Colonic mucosa (tissue), 4 donors: ENCODE measurements at places on chromosomes 5 and 9. TPM values are rescaled to one million over a fixed set of nuclear protein-coding genes. Genes with fewer than 3 reads are reported as not detected.
A peak's percentile ranks its signal among the peaks of the same experiment; 100 is the strongest.

DMRT3 gene
- not detected for total RNA-seq

FBLL1 gene
- total RNA-seq, result not detected

MCTP1 gene
- total RNA-seq, result 10.3 TPM

RASEF gene
- 38.9 TPM for total RNA-seq

PPP6C gene
- total RNA-seq, result 54.7 TPM

PCDHGA3 gene
- total RNA-seq, result 0.10 TPM

TMC1 gene
- 0.42 TPM for total RNA-seq

INSL6 gene
- not detected for total RNA-seq

ARPC5L gene
- 50.0 TPM for total RNA-seq

LCN15 gene
- not detected for total RNA-seq

BAAT gene
- not detected for total RNA-seq

SOX30 gene
- 0.08 TPM for total RNA-seq

TAL2 gene
- not detected for total RNA-seq

DNA sequence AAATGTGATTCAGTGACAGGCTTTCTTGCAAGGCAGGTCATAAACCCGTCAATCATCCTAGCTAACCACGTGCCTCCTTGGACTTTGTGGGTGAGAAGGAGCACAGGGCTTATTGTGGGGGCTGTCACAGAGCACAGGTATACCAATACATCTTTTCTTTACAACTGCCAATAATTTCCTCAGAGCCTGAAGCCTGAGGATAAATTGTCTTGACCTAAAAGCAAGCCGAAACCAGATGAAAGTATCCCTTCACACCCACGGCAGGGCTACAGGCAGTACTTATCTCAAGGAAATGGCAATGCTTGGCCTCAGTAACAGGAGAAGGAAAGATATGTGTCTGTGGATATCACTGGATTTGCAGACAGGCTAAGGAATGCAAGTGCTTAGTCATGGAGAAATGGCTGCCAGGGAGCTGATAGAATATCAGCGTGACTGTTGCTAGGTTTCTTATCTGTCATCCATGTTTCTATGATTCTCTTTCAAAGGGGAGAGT is 90.3 kb upstream of the ZNF366 start:
- DNase-seq, result no peak

GRCh38 chr5:2753452-2754420 is 2.3 kb upstream of the IRX2 start:
- no peak for DNase-seq

DNA sequence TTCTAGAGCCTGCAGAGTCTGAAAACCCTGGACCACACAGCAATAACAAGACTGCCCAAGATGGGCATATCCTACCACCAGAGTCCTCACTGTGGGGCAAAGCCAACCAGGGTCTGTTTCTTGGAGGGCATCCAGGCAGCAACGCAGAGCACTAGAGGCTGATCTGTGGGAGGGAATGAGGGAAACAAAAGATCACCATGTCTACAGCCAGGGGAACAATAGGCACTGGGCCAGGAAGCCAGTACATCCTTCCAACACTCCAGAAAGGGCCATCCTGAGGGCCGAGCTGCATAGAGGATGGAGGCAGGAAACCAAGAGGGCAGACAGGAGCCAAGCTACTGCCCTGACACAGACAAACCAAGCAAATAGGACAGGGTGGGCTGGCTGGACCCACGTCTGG is 416.1 kb upstream of the IRX4 start:
- DNase-seq, result no peak

GRCh38 chr5:157362012-157362411 is 96.1 kb downstream of the CYFIP2 start:
- DNase-seq, result no peak

- no peak for DNase-seq
Observed at GRCh38 chr5:170809551-170809950, 26.0 kb downstream of the GABRP start.

- DNase-seq, result no peak
Observed at GRCh38 chr5:119347991-119348390, 7.8 kb upstream of the TNFAIP8 start.

GRCh38 chr5:134072471-134073210 is 41.8 kb upstream of the TCF7 start:
- no peak for DNase-seq

GRCh38 chr9:82127465-82127864 is 138.9 kb downstream of the SPATA31D1 start:
- no peak for DNase-seq

DNA sequence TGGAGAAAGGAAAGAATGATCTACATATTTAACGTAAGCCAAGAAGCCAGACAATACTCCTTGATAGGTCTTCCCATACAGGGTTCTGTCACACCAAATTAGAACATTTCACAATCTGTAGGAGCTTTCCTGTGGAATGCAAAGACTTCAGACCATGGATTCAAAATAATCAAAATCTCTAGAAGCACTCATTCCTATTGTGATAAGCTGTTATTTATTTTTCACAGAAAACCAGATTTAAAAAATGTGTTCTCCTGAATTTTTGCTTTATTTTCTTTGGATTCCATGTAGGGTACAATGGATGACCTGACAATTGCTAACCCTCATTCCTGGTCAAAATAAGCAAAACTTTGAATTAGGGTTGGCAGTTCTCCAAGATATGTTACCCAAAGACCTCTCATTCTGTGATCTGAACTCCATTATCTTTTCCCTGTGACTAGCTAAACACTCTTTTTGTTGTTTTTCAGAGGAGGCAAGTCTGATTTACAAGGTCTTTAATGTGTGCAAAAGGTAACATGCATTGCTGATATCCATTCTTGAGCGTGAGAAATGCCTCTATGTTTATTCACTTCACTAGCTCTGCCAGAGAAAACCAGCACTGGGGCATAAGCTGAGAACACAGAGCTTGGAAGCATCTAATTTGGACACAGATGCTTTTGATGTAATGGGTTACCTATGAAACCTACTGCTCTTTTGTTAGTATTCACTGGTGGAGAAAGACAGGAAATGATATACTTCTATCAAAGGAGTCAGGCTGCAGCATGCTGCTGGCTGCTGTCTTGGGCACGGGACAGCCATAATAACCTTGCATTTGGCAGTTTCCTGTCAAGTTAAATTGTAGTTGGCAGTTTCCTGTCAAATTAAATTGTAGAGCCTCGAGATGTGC is 31.4 kb downstream of the ACTBL2 start:
- DNase-seq, result no peak

DNA sequence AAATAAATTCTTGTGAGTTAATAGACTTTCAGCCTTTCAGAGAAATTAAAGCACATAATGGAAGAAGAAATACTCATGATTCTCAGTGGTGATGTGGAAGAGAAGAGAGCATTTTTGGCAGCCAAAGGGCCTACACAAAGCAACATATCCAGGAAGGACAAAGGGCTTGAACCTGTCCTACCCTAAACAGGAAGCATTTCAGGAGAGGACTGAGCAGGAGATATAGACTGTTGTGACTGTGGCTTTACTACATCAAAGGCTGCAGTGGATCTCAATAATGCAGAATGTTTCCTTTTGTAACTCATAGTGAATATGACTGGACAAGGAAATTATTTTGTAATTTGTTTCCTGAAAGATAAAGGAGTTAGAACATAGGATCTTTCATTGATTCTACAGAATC is 1.3 kb upstream of the PARP8 start:
- DNase-seq, result no peak

DNA sequence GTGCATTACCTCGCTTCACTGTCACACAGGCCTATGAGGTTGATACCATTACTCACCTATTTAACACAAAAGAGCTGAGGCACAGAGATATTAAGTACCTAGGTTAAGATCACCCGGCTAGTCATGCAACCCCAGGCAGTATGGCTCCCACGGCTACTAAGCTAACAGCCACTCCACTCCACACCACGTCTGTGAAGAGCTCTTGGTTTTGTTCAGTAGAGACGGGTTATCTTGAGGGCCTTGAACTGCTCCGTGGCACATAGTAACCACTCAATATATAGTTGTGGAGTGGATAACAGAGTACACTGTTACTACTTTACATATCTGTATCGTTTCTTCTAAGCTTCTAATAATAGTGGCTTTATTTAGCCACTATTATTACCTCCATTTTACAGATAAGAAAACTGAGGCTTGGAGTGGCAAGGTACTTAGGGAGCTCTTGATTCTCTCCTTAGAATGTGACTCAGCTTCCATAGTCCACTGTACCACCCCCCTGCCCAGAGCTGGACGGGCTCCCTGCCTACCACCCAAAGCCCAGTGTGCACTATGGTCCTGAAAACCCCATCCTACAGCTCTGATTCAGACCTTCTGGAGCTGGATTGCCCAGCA is 1.0 kb upstream of the CORO2A start:
- DNase-seq, result no peak

- no peak for DNase-seq
Observed at GRCh38 chr5:55572020-55572419, 37.3 kb upstream of the PLPP1 start.

DNA sequence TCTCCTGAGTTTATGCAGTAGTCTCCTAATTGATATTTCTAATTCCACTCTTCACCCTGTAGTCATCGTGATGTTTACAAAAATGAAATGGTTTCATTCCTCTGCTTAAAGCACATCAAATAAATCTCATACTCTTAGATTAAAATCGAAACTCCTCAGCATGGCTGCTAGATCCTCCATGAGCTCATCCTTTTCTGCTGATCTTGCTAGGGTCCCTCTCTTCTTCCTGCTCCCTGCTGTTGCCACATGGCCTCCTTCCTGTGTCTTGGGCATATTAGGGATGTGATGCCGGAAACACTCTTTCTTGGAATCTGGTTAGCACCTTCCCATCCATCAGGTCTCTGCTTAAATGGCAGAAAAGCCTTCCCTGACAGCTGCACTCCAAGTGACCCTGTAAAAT is 59.5 kb upstream of the MEGF10 start:
- no peak for DNase-seq

- no peak for DNase-seq
Observed at GRCh38 chr5:24525414-24525813, 119.4 kb downstream of the CDH10 start.

- no peak for DNase-seq
Observed at GRCh38 chr5:141172381-141173204, at the start of gene PCDHB7. Gene PCDHB7, plus strand, starts transcription at chr5:141172644. Its CDS starts 192 bp downstream, at chr5:141172836.

DNA sequence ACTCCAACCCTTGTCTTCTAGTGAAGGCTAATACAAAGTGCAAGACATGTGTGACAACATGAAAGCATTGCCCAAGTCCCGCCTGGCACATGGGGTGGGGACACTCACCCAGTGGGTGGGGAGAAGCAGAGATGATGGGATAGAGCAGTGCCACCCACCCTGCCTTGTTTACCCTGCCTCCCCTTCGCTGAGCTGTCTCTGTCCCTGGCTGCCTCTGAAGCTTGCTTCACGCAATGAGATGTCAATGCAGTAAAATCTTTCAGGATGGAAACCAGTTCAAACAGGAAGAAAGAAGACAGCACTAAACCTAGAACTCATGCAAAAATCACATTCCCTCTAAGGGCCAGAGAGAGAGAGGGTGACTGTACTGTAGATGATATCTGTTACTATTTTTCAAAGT is 148.0 kb downstream of the INSYN2B start:
- no peak for DNase-seq

- DNase-seq, result no peak
Observed at GRCh38 chr5:121841892-121842291, 9.8 kb upstream of the FTMT start.

DNA sequence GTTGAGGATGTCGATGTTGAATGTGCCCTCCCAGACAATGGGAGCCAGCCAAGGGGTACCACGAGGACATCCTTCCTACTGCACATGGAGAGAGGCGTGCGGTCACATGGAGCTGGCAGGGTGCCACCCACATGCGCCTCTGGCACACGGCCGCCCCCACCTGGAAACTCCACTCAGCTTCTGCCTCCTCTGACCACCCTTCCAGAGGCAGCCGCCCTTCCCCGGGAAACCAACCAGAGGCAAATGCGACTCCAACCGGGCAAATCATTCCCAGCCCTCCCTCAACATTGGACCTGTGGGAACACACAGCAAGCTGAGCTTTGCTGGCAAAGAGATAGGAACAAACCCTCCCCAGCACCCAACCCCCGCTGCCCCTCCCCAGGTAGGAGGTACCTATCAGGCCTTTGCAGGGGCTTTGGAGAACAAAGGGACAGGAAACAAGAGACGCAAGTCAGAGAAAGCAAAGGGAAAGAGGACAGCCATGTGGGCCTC is 17.5 kb downstream of the ABO start:
- DNase-seq, result no peak

GRCh38 chr5:2751592-2752021 is at the start of gene IRX2:
Gene IRX2, minus strand, starts transcription at chr5:2751677. Its CDS starts 264 bp downstream, at chr5:2751413.
- peak; percentile 54 for DNase-seq

GRCh38 chr5:15440434-15440833 is 59.5 kb upstream of the FBXL7 start:
- DNase-seq, result no peak
